Type B pancreatic cell (in vitro differentiated cells): ENCODE measurements at places on chromosomes 16 and 17.

GRCh38 chr16:16059895-16060590 lies 110.6 kb downstream of the ABCC1 start:
- no peak for DNase-seq

DNA sequence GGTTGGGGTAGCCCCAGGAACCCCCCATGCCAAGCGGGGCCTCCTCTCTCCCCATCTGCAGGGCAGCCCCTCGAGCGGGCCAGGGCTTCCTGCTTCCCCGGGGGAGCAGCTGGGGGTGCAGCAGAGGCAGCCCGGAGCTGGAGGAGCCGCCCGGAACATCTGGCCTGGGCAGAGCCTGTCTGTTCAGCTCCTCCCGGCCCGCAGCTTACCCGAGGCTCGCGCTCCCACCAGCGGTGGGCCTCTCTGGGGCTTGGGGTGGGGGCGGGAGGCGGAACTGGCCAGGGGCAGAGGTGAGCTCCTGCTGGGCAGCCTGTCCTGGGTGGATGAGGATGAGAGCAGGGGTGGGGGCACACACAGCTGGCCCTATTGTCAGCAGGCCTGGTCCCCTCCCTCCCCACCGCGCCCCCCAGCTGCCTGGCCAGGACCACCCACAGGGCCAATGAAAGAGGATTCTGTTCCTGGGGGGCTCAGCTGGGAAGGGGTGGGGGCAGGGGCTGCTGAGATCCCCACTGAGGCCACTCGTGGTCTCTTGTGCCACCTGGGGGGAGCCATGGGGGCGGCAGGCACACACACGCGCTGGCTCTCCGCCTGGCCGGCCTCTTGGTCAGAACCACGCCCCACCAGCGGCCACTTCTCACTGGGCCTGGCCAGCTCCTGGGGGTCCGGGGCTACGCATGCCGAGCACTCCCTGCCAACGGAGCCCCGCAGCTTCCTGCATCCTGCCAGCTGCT lies 34.7 kb downstream of the BAHCC1 start:
- no peak for DNase-seq

- DNase-seq, result no peak
Measured at GRCh38 chr17:64497565-64498035, 746 bp upstream of the POLG2 start.

DNA sequence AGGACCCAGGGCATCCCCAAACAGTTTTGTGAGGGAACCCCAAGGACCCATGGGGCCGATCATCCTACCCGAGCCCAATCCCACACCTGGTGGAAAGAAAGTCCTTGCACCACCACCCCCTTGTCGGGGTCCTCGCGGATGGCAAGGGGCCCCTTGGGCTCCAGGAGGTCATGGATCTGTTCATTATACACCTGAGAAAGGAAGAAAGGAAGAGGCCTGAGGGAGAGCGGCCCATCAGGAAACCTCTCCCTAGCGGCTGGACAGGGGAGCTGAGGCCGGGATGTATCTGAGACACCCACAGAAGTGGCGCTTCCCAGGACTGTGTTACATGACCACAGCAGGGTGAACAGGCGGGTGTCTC lies 12.8 kb downstream of the KIF18B start:
- no peak for DNase-seq

DNA sequence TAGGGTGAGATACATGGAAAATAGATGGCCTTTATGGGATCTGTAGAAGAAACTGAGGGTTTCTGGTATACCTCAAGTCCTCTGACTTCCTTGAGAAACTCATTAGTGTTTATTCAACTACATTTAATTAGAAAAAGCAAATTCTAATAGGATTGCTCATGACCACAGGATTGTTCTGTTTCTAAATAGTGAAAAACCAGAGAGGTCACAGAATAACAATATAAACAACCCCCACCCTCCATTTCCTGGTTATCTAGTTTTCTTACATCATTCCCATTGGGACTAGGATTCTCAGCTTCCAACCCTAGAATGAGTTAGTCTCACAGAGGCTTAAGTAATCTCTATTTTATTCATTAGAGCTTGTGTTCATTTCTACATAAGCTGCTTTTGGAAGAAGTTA lies 30.0 kb downstream of the SF3B3 start:
- no peak for DNase-seq

DNA sequence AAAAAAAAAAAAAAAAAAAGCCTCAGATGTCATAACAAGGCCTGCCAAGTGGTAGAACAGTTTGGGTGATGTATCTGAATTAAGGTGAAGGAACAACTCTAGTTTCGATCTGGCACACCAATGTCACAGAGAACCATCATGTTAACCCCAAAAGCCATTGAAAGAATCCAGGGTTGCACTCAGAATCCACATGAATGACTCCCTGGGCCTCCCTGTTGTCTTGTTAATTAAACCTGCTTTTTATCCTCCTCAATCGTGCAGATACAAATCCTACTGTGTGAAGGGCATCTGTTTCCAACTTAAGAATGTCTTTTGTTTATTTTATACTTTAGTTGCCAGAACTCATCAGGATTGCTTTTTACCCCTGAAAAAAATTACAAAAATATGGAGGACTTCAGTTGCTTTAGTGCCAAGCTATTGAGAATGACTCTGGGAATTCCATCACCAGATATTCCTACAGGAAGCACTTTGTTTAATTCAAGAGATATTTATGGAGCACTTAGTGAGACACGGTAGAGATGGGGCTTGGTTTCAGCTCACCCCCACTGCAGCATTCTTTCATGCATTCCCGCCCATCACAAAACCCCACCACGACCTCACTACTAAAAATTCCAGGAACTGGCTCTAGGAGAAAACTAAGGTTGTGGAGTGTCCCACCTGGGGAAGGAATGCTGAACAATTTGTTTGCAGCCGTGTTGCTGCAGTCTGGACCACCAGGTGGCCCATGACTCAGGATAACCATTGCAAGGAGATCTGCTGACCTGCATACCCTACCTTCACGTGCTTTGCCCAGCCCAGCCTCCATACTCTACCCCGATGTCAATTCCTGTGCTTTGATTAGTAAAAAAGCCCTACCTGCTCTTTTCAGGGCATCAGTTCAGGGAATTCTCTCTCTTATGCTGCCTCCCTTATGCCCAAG lies 63.8 kb upstream of the GPRC5B start:
- DNase-seq, result no peak

DNA sequence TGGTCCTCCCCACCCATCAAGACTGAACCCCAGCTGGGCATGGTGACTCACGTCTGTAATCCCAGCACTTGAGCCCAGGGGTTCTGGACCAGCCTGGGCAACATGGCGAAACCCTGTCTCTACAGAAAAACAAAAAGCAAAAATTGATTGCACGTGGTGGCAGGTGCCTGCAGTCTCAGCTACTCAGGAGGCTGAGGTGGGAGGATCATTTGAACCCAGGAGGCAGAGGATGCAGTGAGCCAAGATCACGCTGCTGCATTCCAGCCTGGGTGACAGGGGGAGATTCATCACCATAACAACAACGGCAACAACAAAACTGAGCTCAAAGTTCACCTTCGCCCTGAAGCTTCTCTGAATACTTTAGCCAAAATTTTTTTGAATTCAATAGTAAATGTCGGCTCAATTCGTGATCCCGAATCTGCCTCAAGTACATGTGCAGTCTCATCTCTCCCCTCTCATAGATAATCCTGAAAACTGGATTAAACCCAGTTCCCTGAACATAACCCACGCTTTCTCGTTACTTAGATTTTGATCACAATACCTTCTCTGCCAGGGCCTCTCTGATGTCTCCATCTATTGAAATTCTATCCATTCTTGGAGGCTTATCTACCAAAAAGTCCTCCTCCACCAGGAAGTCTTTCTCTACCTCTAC lies 13.5 kb upstream of the MYH10 start:
- DNase-seq, result no peak

- no peak for DNase-seq
Measured at GRCh38 chr17:6374761-6375312, 60.1 kb downstream of the AIPL1 start.

- DNase-seq, result no peak
Measured at GRCh38 chr16:1535391-1536291, 2.2 kb downstream of the TMEM204 start.
